Epithelial cell of umbilical artery (primary cell): ENCODE measurements at places on chromosomes 7 and 10. TPM values are rescaled to one million over a fixed set of nuclear protein-coding genes. Genes with fewer than 3 reads are reported as not detected.

The ZNF33A gene
- total RNA-seq = 9.7 and 13.5 TPM in 2 replicates

The WDR91 gene
- total RNA-seq = 1.9 and 2.7 TPM in 2 replicates

The TSPAN13 gene
- total RNA-seq = 13.1 and 32.5 TPM in 2 replicates

The STEAP1B gene
- total RNA-seq = 51.3 and 124 TPM in 2 replicates

The CHST15 gene
- total RNA-seq = 15.5 and 18.8 TPM in 2 replicates

The CHAT gene
- not detected in 2 replicates for total RNA-seq

The PDE1C gene
- 3.6 and 4.7 TPM in 2 replicates for total RNA-seq
